ENCODE measurements at places on chromosomes 4 and X.

DNA sequence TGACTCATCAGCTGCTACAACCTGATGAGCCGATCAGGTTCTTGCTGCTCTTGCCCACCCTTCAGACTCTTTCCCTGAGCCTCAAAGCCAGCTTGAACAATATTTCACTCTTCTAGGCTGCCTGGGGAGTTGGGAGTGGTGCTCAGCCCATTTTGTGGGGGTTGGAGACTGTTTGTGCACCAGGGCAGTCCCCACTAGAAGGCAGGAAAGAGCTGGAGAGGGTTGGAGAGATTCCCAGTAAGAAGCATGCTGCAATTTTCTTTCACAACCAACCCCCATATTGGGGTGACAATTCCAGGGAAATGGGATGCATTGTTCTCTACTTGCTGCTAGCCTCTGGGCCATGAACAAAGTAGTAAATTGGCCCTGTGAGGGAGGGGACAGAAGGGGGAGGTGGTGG is 44.1 kb downstream of the SLC16A2 start:
- no peak for DNase-seq

- peak; percentile 1 for DNase-seq
These were observed 160.5 kb upstream of the AGTR2 start for GRCh38 chrX:116009861-116010710.

- DNase-seq: peak; percentile 69
These were observed 167.0 kb downstream of the AASDH start for GRCh38 chr4:56220261-56220660.

DNA sequence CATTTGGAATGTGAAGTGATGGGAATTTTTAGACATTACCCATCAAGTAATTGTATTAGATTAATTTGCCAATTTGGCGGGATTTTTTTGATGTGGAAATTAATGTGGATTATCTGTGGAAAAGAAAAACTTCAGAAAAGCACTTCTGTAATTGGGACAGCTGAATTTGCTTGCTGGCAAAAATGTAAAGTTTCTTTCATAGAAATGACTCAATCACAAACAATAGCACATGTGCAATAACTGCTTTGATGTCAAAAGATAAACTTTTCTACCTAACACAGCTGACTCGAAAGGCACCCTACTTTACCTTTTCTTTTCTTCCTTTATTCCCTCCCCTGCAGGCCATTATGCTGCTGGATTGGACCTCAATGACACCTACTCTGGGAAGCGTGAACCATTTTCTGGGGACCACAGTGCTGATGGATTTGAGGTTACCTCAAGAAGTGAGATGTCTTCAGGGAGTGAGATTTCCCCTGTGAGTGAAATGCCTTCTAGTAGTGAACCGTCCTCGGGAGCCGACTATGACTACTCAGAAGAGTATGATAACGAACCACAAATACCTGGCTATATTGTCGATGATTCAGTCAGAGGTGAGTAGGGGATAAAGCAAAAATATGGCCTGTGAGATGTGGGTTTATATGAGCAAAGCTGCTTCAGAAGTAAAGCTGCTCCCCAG is 1.4 kb downstream of the AREG start:
- no peak for DNase-seq

GRCh38 chr4:55615008-55615407 is 21.1 kb downstream of the NMU start:
- DNase-seq: peak; percentile 49

- no peak for DNase-seq
These were observed 193.1 kb upstream of the GPC4 start for GRCh38 chrX:133608406-133608805.
